A673 (cell line): ENCODE measurements at places on chromosomes 16 and 17. TPM values are rescaled to one million over a fixed set of nuclear protein-coding genes. Genes with fewer than 3 reads are reported as not detected.

GRCh38 chr17:67238991-67239390 lies 6.0 kb downstream of the HELZ start:
- H3K27ac ChIP-seq: no peak overlapping the region
- peaks cover 27% of the 10 kb centered on the region for H3K4me1 ChIP-seq
- H3K27me3 ChIP-seq: no peaks in the 10 kb centered on the region
- H3K36me3 ChIP-seq: peaks cover 28% of the 10 kb centered on the region
- no peak overlapping the region for H3K4me3 ChIP-seq

DNA sequence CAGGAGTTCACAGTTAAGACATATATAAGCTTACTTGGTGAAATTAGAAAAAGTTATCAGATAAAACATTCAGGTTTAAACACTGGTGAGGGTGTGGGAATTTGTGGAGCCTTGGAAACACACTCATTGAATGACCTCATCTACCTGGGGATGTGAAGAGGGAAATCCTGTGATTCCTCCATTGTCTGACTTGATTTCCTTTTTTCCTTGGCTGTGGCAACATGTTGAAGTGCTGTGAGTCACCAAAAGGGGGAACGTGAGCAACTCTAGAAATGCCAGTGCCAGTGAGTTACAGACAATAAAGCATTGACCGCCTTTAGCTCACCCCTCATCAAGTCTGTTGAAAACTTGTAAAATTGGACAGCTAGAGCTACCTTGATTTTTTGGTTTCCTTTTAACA lies 1.8 kb downstream of the HMOX2 start:
- no peaks in the 10 kb centered on the region for H3K36me3 ChIP-seq
- no peak overlapping the region for H3K4me3 ChIP-seq
- no peaks in the 10 kb centered on the region for H3K27me3 ChIP-seq
- H3K27ac ChIP-seq: no peak overlapping the region
- peaks cover 8% of the 10 kb centered on the region for H3K4me1 ChIP-seq
- no peak for DNase-seq

NT5C gene
- total RNA-seq: 43.3 and 50.0 TPM in 2 replicates

DNA sequence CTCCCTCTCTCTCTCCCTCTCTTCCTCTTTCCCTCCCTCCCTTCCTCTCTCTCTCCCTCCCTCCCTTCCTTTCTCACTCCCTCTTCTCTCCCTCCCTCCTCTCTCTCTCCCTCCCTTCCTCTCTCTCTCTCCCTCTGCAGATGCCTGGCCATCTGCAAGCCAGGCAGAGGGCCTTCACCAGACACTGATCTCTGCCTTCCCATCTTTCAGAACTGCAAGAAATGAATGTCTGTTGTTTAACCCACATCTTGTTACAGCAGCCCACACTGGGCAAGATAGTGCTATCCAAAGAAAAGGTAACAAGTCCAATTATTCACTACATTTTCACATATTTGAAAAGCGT lies 26.2 kb upstream of the CDRT4 start:
- no peaks in the 10 kb centered on the region for H3K36me3 ChIP-seq
- no peaks in the 10 kb centered on the region for H3K4me1 ChIP-seq
- no peak for DNase-seq
- H3K27ac ChIP-seq: no peak overlapping the region
- H3K27me3 ChIP-seq: no peaks in the 10 kb centered on the region
- H3K4me3 ChIP-seq: no peak overlapping the region

GRCh38 chr16:1534021-1535020 lies 855 bp downstream of the TMEM204 start:
- H3K27me3 ChIP-seq: no peaks in the 10 kb centered on the region
- H3K27ac ChIP-seq: no peak overlapping the region
- DNase-seq: no peak
- H3K4me3 ChIP-seq: no peak overlapping the region

DNA sequence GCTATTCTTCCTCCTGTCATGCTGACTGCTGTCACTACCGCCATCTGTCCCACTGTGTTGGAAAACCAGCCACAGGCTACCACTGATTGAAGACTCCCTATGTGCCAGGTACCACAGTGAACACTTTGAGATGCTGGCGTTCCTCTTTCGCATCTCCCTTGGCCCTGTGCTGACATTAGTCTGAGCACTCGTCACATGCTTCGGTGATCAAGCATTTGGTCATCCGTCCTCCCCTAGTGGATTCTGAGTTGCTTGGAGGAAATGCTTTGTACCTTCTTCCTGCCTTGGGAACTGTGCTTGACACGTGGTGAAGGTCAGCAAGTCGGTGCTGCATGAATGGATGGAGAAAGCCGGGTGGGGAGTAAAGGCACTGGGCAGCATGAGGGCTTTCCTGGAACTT lies 260.1 kb downstream of the SNX29 start:
- H3K4me3 ChIP-seq: no peak overlapping the region
- no peaks in the 10 kb centered on the region for H3K36me3 ChIP-seq
- H3K27me3 ChIP-seq: no peaks in the 10 kb centered on the region
- no peaks in the 10 kb centered on the region for H3K4me1 ChIP-seq

- no peaks in the 10 kb centered on the region for H3K27me3 ChIP-seq
- H3K4me3 ChIP-seq: no peak overlapping the region
- no peak overlapping the region for H3K27ac ChIP-seq
- no peaks in the 10 kb centered on the region for H3K36me3 ChIP-seq
- no peak for DNase-seq
Measured at GRCh38 chr16:65388592-65388991, 266.7 kb upstream of the CDH11 start.
